ENCODE measurements at places on chromosomes 11 and 22.

GRCh38 chr11:27085111-27085510 is 44.5 kb downstream of the BBOX1 start:
- DNase-seq = no peak

DNA sequence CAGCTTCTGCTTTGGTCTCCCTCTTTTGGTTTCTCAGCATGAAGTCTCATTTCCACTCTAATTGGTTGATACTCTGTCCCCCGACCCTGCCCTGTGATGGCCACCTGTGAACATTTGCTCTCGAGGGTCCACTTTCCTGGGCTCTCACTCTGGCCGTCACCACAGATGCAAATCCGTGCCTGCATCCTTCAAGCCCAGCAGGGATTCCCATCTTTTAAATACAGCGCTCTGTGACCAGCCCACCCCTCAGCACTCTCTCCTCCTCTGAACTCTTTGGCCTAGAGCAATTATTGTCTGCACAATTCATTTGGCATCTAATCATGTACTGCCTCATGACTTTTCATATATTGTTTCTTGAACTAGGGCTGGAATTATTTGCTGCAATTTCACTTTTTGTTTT is 26.0 kb downstream of the PKNOX2 start:
- DNase-seq = no peak

DNA sequence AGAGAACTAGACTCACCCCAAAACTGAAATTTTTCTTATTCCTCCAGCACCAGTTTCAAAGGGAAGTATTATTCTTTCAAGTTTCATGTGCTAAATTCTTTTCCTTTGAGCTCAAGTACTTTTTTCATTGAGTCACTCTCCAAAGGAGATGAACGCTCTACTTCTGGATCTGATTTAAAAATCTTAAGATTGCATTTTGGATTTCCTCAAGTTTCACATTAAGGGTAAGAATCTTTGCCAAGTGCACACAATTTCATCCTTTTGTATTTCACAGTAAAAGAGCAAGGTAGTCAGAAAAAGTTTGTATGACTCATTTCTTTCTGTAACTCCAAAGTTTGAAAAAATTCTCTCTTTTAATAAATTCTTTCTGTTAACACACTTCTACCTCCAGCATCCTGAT is 435.5 kb downstream of the RAB38 start:
- DNase-seq = no peak

GRCh38 chr11:64885367-64886286 is 7.2 kb upstream of the EHD1 start:
- DNase-seq = no peak

DNA sequence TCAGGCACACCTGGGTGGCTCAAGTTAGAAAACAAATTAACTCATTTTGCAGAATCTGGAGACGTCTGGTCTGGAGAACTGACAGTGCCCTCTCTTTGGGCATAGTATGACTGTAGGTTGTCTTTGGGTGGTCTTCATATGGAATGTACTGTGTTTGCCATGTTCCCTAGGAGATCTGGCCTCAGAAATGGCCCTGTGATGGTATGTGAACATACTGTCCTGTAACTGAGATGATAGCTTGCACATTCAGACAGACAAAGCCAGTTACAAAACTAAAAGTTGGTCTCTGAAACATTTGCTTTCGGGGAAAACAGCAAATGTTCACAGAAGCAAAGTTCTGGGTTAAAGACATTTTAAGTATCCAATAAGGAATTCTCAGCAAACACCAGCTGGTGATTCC is 29.7 kb downstream of the CD44 start:
- no peak for DNase-seq

GRCh38 chr22:22143448-22143847 is 101.1 kb upstream of the VPREB1 start:
- DNase-seq = no peak

DNA sequence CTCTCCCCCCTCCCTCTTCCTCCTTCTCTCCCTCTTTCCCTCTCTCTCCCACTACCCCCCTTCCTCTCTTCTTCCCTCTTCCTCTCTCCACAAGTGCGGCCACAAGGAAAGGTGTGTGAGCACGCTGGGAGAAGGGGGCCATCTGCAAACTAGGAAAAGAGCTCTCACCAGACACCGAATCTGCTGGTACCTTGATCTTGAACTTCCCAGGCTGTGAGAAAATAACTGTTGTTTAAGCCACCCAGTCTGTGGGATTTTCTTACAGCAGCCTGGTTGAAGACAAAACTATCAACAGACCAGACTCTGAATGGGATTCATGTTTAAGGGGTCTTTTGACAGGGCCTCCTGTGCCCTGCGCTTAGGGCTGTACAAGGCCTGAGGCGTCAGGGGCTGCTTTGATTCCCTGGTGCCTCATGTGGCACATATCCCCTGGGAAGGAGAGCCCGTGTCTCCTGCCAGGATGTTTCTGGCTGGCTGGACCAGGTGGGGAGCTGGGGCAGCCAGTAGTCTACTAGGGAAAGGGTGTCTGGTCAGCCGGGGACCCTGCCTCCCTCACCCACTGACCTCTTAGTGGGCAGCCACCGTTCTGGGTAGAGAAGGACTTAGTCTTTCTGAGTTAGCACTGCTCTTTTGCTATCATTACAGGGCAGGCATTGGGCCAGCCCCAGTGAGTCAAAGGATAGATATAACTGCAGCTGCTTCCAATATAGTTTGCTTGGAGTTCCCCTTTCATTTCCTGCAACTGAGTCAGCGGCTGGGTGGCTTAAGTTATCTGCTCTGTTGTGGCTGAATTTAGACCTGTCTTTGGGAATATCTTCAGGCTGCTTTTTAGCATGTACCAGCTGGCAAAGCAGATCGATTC is 6.2 kb downstream of the PANX1 start:
- no peak for DNase-seq

DNA sequence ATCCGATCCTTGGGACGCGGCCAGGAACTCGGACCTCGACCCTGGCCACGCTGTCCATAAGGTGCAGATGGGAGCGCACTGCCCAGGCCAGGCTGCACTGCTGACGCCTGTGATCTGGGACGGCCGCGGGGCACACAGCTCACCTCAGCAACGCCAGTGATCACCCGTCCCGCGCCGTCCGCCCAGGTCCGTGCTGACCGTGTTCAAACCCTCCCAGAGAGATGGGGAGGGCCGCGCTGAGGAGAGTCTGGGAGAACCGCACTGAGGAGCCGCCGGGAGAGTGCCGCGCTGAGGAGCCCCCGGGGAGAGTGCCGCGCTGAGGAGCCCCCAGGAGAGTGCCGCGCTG is 636 bp downstream of the KCNQ1OT1 start:
- DNase-seq = no peak

DNA sequence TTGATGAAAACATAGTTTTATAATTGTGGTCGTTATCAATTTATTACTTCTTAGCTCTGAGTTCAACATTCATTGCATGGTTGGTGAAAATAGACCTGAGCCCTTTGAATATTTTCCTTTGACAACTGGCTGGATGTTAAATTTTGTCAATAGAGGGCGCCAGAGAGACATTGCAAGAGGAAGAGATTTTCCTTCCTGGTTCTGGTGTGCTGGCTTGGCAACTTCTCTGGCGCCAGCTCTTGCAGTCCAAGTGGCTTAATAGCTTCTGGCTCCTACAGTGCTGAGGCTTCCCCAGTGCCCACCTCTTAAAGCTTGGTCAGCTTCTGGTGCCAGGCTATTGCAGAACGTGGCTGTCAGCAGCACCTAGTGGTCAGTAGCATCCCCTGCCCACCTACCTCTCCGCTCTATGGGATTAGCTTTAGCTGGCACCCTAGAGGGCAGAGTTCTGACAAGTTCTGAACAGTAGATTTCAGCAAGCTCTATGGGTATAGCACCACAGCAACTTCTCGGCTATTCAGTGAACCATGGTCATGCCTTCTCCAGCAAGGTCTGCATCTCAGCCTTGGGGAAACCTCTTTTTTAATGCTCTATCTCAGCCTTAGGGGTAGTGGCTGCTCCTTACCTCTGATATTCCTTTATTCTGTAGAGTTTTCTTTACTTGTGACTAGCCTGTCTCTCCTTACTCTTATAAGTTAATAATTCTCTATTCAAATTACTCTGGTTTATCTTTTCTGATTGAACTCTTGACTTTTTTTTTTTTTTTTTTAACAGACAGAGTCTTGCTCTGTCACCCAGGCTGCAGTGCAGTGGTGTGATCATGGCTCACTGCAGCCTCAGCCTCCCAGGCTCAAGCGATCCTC is 59.4 kb downstream of the ACER3 start:
- peak; percentile 71 for DNase-seq

- no peak for DNase-seq
These were observed 56.7 kb upstream of the PTPRJ start for GRCh38 chr11:47923667-47924066.

DNA sequence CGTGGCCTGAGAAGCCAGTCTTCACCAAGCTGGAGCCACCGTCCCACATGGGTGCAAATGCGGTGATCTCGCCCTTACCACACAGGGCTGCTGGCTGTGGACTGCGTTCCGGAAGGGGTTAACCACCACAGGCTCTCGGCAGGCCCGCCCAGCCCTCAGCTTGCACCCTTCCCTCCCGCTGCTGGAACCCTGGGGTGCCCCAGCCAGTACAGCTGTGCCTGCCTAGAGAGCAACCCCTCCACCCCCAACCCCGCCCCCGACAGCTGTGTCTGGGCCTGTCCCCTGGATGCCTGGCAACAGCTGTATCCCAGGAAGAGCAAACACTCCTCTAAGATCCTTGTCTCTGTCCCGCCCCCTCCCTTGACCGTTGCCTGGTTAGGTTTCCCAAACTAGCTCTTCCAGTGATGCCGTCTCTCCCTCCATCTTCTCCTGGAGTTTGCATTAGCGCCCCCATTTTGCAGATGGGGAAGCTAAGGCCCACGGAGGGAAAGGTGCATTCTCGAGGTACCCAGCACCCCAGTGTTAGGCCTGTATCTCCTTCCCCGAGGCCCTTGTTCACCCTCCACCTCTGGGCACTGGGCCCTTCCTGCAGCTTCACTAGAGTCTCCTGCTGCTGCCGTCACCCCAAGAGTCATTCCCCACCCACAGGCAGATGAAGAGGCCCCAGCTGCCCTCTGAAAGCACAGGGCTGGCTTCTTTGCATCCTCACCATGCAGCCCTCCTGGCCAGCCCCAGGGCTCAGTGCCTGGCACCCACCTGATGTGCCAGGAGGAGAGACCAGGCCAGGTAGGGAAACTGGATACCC is 12.6 kb upstream of the COX8A start:
- DNase-seq = no peak

DNA sequence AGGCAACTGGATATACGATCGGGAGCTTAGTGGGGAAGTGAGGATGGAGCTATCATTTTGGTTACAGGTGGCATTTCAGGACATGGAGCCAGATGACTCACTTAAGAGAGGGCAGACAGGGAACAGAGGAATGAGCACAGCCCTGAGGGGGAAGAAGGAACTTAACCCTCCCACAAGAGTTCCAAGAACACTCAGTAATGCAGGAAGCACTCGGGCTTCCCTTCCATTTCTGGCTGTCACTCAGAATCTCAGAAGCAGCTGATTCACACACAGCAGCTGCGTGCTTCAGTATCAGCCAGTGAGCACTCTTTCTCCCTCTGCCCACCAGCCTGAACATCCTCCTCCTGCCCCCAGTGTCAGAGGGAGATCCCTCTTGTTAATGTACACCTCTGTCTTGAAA is 34.8 kb downstream of the EFCAB6 start:
- DNase-seq = peak; percentile 29

GRCh38 chr22:31748490-31748889 is 1.4 kb downstream of the PRR14L start:
- no peak for DNase-seq

- DNase-seq = no peak
These were observed 86.4 kb upstream of the WNT11 start for GRCh38 chr11:76292583-76293188.

DNA sequence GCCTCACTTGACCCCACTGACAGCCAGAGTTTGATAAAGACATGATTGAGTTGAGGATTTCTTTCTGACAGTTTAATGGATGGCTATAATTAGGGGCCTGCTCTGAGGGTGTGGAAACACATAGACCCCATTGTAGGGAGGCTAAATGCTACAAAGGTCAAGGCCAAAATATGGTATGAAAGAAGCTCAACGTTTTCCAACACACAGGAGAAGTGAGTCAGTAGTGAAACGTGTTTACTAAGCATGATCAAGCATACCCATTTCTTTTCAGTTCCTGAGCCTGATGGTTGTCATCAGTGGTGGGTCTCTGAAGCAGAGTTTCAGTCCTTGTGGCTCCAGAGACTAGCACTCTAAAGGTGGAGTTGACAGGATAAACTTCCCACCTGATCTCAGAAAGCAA is 69.7 kb downstream of the SNX19 start:
- peak; percentile 13 for DNase-seq

DNA sequence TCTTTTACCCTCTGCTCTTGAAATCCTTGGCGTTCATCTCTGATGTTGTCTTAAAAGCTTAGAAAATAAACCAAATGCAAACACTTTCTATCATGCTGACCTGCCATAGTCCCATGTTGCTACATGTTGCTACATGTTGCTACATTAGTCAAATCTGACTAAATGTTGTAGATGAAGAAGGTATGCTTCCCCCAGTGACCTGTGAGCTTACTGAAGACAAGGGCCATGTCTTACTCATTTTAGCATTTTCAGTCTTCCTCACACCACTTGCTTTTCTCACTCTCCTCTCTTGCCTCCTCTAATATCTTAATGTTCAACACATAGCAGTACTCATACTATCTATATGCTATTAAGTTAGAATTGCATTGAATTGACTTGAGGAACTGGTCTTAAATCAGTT is 346.4 kb upstream of the MTNR1B start:
- DNase-seq = no peak

DNA sequence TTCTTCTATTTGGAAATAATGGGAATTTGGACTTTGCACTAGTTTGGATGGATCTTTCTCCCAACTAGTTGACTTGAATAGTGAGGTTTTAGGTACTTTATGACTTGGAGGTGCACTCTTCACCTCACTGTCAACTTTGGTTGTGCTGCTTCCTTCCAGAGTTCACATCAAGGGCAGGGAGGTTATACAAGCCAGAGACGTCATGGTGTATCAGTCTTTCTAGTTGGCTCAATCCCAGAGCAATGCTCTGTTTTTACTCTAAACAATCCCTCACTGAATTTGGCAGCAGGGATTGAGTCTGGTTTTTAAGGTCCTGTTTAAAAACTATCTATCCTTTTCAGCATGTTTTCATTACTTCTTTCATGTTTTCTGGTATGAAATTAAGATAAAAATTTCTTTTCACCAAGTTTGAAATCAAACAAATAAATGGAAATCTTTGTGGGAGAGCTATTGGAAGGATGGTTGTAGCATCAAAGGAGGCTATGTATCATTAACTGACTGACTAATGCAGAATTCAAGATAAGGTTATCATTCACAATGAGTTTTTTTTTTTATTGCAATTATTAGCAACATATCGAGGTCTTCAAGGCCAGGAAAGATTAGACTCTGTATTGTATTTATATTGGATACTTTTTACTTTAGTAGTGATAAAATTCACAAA is 28.0 kb upstream of the ZBED5 start:
- DNase-seq = no peak

DNA sequence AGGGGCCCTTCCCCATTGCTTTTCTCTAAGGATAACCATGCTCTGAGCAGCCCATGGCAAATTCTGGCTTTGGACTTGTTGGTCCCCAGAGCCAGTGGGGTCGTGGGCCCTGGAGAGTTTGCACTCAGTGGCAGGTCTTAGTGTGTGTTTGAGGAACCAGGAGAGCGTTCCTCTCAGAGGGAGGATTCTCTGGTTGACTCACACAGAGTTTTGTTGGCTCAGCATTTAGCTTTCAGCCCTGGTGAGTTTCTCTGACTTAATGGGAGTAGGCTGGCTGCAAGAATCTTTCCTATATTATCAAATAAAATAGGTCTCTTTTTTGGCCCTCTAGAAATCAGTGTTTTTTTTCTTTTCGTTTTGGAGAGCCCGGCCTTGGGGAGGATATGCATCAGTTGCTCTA is 20.9 kb downstream of the ST14 start:
- DNase-seq = no peak

GRCh38 chr11:67484847-67485311 is 2.1 kb downstream of the AIP start:
- DNase-seq = no peak

All from foreskin melanocyte (primary cell).